ENCODE measurements at places on chromosomes 6 and 20.

GRCh38 chr20:1848373-1848772 lies 46.8 kb upstream of the SIRPA start:
- DNase-seq: no peak

DNA sequence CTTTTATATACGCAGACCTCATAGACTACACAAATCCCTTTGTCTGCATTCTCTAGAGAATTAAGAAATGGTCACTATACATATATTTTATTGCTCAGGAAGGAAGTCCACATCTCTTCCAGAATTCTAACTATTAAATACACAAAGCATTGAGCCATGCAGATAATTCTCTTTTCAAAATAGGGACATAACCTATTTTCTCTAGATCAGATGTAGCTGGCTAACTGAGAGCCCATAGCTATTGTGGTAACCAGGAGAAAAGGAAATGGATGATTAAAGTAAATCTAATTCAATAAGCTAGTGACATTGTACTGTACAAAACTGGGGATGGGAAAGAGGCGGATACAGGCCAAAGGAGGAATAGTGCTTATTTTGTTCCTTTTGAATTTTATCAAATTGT lies 137.2 kb downstream of the BACH2 start:
- no peak for DNase-seq

- DNase-seq: no peak
These were observed 56.1 kb upstream of the APCDD1L start for GRCh38 chr20:58571356-58571692.

GRCh38 chr20:11792568-11792953 lies 125.1 kb upstream of the BTBD3 start:
- DNase-seq: no peak

- DNase-seq: peak; percentile 51
These were observed 223.1 kb upstream of the MYLIP start for GRCh38 chr6:15905488-15906419.

- no peak for DNase-seq
These were observed 35.2 kb downstream of the DOK5 start for GRCh38 chr20:54510541-54511129.

DNA sequence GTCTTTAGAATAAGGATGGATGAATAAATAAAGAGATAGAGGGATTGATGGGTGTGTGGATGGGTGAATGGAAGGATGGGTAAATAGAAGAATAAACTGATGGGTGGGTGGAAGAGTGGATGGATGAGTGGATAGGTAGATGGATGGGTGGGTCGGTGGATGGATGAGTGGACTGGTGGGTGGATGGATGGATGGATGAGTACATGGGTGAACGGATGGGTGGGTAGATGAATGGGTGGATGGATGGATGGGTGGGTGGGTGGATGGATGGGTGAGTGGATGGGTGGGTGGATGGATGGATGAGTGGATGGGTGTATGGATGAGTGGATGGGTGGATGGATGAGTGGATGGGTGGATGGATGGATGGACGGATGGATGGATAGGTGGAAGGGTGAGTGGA lies 65.7 kb upstream of the FOXC1 start:
- no peak for DNase-seq

DNA sequence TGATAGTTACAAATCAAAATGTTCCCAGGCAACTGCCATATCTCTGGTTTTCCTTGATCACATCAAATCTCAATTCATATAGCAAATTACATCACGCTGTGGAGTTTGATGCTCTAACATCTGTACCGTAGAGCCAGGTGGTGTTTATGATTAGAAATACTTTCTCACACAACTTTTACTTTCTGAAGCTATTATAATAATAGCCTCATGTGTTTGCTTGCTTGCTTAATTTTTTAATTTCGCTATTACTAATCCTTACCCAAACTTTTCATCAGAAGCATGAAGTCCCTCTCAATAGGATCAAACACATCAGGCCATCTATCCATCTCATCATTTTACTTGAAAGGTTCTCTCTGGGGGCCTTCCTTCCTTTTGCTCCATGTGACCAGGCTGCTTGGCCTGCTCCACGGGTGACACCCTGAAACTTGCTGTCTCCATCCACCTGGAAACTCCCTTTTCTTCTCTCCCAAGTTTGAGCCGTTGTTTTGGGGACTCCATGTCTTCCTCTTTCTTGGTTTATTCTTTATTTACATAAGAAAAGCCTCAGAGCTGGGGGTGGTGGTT lies 75.4 kb downstream of the ADAT2 start:
- peak; percentile 40 for DNase-seq

DNA sequence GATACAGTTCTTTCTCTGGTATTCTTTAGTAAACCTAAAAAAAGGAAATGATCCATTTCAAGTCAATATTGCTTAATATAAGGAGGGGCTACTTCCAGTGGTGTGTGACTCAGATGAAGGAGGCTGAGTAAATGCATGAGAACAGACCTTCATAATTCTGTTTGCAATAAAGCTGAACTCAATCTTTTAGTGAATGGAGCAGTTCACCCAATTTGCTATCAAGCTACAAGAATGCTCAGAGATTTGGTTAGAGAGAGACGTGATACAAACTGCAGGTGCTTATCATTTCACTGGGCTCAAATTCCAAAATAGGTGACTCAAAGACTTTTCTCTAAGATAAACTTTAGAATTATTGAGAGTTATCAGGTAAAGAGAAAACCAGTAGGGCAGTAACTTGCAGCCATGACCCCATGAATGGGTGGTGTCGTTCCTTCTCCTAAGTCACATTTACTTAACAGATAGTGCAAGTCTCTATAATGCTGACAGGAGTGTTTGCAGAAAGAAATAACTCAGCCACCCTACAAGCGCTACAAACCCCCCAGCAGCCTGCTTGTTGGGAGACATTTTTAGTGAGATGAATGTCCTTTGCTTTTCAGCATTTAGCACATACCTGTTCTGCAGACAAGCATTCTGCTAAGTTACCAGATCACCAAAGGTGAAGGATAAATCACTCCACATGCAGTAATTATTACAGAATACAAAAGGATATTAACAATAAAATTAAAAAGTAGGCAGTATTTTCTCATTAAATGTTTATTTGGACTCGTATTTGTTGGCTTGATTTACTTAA lies 16.4 kb upstream of the BLOC1S5 start:
- no peak for DNase-seq

DNA sequence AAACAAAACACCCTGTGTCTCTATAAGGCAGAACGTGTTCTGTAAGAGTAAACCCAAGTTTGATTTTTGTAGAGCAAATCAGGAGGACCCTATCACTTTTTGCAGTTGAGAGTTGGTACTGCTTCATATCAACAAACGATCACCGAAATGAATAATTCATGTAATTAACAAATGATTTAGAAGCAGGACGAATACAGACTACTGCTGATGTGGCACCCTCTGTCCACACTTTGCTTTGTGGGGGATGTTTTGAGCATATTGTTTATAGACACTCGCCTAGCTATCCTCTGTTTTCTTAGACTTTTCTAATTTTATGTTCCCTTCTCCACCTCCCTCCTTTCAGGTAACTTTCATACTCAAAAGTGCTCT lies 1.5 kb downstream of the CD2AP start:
- DNase-seq: no peak

DNA sequence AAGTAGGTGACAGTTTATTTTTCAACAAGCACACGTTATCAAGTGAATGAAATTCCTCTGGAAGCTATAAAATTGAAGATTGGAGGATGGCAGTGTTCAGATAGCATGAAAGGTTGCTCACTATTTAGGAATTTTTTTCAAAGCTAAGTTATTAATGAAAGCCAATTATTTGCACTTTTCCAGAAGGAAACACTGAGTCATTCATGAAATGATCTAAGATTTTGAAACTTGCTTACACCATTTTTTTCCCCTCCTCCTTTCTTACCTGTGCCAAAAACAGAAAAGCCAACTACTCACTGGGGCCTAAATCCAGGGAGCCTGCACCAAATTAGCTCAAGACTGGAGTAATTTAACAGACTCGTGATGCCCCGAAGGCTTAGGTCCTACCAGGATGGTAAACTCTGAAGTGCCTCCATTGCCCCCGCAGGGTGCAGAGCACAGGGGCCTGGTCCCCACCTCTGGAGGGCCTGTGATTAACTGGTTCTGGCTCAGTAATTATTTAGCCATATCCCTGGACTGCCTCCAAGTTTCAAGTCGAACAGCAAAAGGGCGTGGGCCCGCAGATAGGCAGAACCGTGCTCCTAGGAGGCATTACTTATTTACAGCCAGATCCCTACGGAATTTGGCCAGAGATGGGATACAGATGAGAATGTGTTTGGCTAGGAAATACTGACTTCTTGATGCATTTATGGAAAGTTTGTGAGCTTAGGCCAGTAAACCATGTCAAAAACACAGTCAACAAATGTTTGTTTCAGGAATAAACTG lies 28.0 kb upstream of the ZNF217 start:
- DNase-seq: peak; percentile 61

- no peak for DNase-seq
These were observed 138.1 kb upstream of the MARCKS start for GRCh38 chr6:113719064-113719463.

DNA sequence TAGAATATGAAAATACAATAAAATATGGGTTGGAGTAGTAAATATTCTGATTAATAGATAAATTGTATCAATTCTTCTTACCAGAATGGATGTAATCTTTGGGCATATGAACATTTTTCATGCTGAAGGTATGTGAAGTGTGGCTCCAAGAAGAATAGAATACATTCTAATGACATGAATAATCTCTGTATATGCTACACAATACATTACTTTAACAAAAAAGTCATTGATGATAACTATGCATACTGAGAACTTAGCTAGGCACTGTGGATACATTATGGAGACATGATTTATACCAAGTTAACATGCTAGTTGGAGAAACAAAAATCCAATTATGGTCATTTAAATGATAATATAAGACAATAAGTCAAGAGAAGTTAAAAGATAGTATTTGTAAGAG lies 62.7 kb upstream of the HDAC2 start:
- DNase-seq: no peak

- no peak for DNase-seq
These were observed 289.7 kb downstream of the HTR1B start for GRCh38 chr6:77173472-77174074.

- no peak for DNase-seq
These were observed 411.4 kb downstream of the ESR1 start for GRCh38 chr6:152218887-152219286.

DNA sequence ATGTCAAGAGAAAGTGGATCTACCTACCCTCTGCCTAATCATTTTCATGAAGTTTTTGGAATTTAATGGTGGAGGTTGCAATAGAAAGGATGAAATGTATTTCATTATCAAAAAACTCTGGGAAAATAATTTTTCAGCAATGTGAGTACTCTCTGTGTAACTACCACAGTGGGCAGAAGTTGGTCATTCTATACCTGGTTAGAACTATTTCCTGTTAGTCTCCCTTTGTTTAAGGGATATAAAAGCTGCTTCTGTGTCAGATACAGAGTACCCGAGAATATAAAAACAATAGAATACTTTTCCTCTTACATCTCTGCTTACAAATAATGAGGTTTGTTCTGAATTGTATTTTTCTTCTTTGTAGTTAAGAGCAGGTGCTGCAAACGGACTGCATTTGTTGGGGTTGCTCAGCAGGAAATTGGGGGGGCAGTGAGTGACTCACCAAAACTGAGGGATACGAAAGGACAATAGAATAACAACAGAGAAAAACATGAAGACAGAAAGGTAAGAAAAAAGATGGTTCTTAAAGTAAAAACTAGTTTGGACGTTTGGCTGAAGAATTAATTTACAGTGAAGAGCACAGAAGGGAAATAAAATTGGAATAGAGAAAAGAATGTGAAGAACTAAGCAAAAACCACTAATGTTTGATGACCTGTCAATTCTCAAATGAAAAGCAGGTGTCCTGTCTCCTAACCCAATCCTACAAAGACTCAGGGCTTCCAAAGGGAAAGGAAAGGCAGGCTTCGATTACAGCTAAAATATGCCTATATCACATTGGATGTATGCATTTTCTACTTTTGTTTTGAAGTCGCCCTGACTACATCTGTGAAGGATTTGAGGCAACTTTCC lies 703.1 kb downstream of the RFPL4B start:
- DNase-seq: no peak

GRCh38 chr6:86471791-86472190 lies 465.5 kb upstream of the HTR1E start:
- no peak for DNase-seq

GRCh38 chr6:12804952-12805645 lies 88.5 kb downstream of the PHACTR1 start:
- DNase-seq: no peak

DNA sequence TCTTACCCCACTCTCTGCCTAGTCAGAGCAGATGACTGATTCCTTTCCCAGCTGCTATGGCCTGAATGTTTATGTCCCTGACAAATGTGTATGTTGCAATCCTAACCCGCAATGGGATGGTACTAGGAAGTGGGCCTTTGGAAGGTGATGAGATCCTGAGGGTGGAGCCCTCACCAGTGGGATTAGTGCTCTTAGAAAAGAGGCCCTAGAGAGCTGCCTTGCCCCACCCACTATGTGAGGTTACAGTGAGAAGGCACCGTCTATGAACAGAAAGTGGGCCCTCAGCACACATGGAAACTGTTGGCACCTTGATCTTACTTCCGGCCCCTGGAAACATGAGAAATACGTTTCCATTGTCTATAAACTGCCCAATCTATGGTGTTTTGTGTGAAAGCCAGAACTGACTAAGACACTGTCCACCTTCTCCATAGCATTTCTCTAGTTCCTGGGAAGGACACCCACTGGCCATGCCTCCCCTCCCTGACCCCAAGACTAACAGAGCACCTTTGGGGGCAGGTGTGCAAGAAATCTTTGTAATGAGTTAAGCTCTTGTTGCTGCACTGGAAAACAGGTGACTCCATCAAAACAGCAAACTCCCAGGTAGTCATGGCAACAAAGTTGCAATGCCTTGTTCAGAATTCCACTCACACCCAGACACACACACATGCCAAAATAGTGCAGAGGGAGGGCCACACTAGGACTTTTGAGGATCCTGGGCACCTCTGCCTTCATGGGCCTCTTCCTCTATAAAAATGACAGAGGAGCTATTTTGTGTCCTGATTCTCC lies 16.2 kb downstream of the GABRR2 start:
- peak; percentile 90 for DNase-seq

GRCh38 chr20:43530321-43531090 lies 23.0 kb downstream of the L3MBTL1 start:
- no peak for DNase-seq

DNA sequence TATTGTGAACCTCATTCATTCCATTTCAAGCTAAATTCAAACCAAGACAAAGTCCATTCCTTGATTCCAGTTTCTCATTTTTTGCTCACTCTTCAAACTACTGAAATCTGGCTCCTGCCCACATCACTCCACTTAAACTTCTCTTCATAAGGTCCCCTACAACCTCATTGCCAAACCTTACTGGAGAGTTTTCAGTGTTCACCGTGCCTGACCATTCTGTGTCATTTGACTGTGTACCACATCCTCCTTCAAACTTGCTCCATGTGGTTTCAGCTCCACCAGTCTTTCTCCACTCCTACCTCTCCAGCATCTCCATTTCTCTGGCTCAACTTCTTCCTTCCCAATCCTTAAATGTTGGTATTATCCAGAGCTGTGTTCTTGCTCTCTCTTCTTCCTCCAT lies 38.5 kb upstream of the TAB2 start:
- no peak for DNase-seq

- no peak for DNase-seq
These were observed 149.3 kb downstream of the ADAT2 start for GRCh38 chr6:143301188-143301587.

GRCh38 chr6:107827541-107827940 lies 3.4 kb upstream of the SCML4 start:
- DNase-seq: no peak

GRCh38 chr20:52279706-52280105 lies 88.1 kb upstream of the ZFP64 start:
- no peak for DNase-seq

All from GM12865 (cell line).